ENCODE measurements at places on chromosomes 6 and 20.
A peak's percentile ranks its signal among the peaks of the same experiment; 100 is the strongest.

DNA sequence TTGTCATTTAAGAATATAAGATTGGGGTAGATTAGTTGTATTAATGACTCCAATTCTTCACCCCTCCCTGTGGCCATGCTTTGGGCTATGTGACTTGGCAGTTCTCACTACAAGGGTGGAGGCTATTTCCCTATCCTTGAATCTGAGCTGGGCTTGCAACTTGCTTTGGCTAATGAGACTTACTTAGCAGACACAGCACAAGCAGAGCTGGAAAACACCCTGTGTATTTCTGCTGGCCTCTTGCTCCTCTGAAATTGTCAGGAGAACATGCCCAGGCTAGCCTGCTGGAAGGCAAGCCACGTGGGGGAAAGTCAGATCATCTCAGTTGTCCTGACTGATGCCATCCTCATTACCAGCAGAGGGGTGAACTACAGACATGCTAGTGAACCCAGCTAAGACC lies 126.5 kb upstream of the HDGFL1 start:
- DNase-seq: no peak
- H3K4me1 ChIP-seq: no peaks in the 10 kb centered on the region
- no peaks in the 10 kb centered on the region for H3K36me3 ChIP-seq
- H3K4me3 ChIP-seq: no peak overlapping the region
- H3K27me3 ChIP-seq: no peaks in the 10 kb centered on the region

- no peak overlapping the region for H3K4me3 ChIP-seq
- H3K4me1 ChIP-seq: no peaks in the 10 kb centered on the region
- DNase-seq: no peak
- H3K36me3 ChIP-seq: no peaks in the 10 kb centered on the region
These were observed 393.6 kb downstream of the BTBD3 start for GRCh38 chr20:12311094-12311865.

- H3K36me3 ChIP-seq: no peaks in the 10 kb centered on the region
- no peak overlapping the region for H3K4me3 ChIP-seq
- no peaks in the 10 kb centered on the region for H3K4me1 ChIP-seq
- H3K27ac ChIP-seq: no peak overlapping the region
- peaks cover 16% of the 10 kb centered on the region for H3K27me3 ChIP-seq
These were observed 27.8 kb upstream of the SCRT2 start for GRCh38 chr20:703426-703825.

DNA sequence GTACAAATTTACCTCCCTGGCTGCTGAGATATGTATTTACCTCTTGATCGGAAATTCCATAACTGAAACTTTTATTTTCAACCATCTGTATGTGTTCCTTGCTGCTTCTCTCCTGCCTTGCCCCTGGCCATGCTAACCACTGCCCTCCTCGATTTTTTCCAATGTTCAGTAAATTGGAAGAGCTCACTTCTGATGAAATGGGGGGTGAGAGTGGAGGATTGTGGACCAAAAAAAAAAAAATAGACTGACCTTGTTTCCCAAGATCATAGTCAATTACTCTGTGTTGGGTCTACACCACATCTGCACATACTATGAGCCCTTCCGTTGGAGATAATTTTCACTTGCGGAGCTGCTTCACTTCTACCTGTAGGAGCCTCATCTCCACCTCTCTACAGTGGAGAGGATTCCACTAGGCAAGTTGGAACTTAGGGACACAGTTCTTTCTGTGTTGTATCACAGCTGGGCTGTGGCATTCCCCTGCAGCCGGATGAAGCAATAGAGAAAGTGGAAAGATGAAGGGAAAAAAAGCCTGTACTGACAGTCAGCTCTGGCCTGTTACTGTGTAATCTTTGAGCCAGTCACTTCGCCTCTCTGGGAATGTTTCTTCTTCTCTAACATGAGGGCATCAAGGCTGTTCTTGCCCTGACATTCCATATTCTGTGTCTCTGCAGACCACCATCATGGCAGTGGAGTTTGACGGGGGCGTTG lies 1.6 kb downstream of the PSMB9 start:
- peaks cover 39% of the 10 kb centered on the region for H3K36me3 ChIP-seq
- peaks cover 65% of the 10 kb centered on the region for H3K4me1 ChIP-seq
- no peak for DNase-seq
- H3K27ac ChIP-seq: peak overlapping the region; percentile 100

DNA sequence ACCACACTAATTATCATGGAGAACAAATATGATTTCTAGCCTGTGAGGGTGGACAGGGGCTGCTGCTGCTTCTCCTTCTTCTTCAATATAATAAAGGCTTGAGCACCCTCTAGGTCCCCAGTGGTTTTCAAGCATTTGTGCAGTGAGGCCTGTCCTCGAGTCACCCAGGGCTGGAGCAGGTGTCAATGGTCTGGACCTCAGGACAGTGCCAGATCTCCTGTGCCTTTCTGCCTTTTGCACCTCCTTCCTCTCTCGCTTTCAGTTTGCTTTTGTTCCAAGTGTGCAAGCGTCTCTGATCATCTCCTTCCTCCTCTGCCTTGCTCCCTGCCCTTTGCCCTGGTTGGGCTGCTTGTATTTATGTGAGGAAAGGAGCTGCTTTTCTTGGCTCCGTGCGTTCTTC lies 152.2 kb upstream of the SYNDIG1 start:
- H3K27ac ChIP-seq: peak overlapping the region; percentile 33
- H3K4me1 ChIP-seq: peaks cover 14% of the 10 kb centered on the region
- no peak for DNase-seq
- H3K27me3 ChIP-seq: peaks cover 1% of the 10 kb centered on the region
- H3K4me3 ChIP-seq: peak overlapping the region; percentile 48

GRCh38 chr20:22805219-22805618 lies 220.8 kb upstream of the FOXA2 start:
- H3K27ac ChIP-seq: no peak overlapping the region
- peaks cover 11% of the 10 kb centered on the region for H3K27me3 ChIP-seq
- no peaks in the 10 kb centered on the region for H3K4me1 ChIP-seq
- no peak for DNase-seq

DNA sequence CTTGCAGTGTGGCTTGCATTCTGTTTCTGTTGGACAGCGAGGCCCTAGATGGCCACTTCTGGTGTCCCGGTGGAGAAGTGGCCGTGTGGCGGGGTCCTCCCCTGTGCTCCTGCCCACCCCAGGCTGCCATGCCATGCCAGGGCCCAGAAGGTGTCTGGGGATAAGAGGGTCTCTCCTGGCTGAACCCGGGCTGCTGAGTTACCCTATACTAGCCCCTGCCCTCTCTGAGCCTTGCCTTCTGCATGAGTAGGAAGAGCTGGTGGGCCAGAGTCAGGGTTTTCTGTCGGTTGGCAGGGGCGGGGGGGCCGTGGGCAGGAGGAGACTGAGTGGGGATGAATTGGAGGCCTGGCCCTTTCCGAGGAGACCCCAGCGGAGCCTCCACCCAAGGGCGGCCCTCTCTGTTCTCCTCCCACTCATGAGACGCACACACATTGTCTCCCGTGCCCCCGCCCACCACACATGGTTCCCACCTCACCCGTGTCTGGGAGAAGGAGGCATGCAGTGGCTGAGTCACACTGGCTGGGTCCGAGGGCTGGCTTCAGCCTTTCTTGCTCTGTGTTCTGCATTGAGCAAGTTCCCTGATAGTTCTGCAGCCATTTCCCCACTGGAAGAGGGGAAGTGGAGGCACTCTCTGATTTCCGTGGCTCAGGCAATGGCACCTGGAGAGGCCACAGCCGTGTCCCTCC lies 24.6 kb downstream of the VSTM2L start:
- no peak for DNase-seq
- no peaks in the 10 kb centered on the region for H3K36me3 ChIP-seq
- H3K4me3 ChIP-seq: no peak overlapping the region
- H3K4me1 ChIP-seq: peaks cover 2% of the 10 kb centered on the region
- peaks cover 11% of the 10 kb centered on the region for H3K27me3 ChIP-seq

DNA sequence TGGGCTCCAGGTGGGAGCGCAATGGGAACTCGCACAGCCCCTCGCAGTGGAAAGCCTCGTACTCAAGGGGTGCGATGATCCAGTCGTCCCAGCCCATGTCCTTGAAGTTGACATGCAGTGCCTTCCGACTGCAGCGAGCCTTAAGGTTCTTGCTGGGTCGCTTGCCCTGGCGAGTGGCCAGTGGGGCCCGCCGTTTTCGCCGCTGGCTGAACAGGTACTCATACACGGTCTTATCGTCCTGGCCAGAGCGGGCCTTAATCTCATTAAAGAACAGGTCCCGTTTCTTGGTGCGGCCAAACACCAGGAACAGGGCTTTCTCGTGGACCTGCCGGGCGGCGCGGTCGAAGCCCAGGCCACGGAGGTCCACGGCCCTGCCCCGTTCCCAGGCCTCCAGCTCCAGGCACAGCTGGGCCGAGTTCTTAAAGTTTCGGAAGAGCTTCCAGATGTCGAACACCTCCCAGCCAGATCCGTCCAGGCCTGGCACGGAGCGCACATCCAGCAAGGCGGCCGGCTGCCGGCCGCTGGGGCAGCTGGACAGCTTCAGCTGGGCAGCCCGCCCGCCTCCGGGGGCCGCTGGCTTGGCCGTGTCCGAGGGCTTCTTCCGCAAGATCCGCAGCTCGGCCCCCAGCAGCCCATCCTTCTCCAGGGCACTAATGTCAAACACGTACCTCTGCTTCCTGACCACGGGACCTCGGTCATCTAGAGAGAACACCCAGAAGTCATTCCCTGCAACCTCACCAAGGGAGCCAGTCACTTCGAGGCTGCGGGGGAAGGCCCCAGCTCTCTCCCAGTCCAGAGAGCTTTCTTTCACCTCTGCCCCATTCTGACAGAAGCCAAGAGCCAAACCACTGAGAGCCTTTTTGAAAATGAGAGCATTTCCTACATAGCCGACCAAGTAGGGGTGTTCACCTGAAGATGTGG lies 3.7 kb downstream of the GDF5 start:
- peaks cover 8% of the 10 kb centered on the region for H3K4me1 ChIP-seq
- no peak overlapping the region for H3K27ac ChIP-seq
- H3K27me3 ChIP-seq: peaks cover 1% of the 10 kb centered on the region
- H3K4me3 ChIP-seq: no peak overlapping the region

GRCh38 chr20:18289306-18289705 lies 979 bp downstream of the ZNF133 start:
- H3K36me3 ChIP-seq: peaks cover 17% of the 10 kb centered on the region
- H3K4me1 ChIP-seq: peaks cover 35% of the 10 kb centered on the region
- no peak for DNase-seq

- DNase-seq: no peak
- H3K27ac ChIP-seq: no peak overlapping the region
- H3K4me3 ChIP-seq: no peak overlapping the region
- peaks cover 21% of the 10 kb centered on the region for H3K4me1 ChIP-seq
These were observed 45.7 kb downstream of the PREX1 start for GRCh38 chr20:48782053-48782452.

DNA sequence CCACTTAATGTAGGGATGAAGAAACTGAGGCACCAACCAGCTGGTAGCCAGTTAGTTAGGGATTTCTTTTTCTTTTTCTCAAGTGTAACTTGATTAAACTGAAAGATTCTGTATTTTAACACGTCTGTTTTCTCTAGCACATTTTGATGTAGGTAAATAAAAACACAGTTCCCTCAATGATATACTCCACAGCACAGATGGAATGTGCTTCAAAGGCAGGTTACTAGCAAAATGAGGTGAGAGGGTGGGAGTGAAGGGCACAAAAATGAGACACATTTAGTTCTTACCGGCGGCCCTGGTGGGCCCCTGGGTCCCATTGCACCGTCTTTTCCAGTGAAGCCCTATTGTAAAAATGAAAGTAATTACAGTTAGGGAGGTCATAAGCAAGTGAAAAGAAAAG lies 108.9 kb downstream of the COL12A1 start:
- H3K36me3 ChIP-seq: no peaks in the 10 kb centered on the region
- no peak overlapping the region for H3K27ac ChIP-seq
- DNase-seq: no peak
- no peaks in the 10 kb centered on the region for H3K27me3 ChIP-seq

- no peak for DNase-seq
- no peaks in the 10 kb centered on the region for H3K4me1 ChIP-seq
- H3K27ac ChIP-seq: no peak overlapping the region
These were observed 21.9 kb downstream of the MEP1A start for GRCh38 chr6:46815130-46815529.

DNA sequence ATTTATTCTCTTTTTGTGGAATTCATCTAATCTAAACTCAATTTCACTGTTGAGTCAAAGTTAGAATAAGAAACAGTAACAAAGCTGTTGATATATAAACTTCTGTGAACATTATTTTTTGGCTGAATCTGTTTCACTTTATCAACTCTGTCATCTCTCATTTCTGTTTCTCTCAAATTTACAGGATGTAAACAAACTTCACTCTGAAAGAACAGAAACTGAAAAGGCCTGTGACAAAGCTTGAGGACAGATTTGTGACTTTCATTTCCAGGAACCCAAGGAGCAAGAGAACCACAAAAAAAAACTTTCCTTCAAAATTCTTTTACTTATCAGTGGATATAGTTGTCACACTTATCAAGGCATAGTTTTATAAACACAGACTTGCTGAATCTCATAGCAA lies 447.9 kb upstream of the OPRM1 start:
- H3K36me3 ChIP-seq: no peaks in the 10 kb centered on the region
- no peak overlapping the region for H3K4me3 ChIP-seq
- peaks cover 5% of the 10 kb centered on the region for H3K27me3 ChIP-seq
- no peaks in the 10 kb centered on the region for H3K4me1 ChIP-seq
- DNase-seq: no peak
- H3K27ac ChIP-seq: no peak overlapping the region

DNA sequence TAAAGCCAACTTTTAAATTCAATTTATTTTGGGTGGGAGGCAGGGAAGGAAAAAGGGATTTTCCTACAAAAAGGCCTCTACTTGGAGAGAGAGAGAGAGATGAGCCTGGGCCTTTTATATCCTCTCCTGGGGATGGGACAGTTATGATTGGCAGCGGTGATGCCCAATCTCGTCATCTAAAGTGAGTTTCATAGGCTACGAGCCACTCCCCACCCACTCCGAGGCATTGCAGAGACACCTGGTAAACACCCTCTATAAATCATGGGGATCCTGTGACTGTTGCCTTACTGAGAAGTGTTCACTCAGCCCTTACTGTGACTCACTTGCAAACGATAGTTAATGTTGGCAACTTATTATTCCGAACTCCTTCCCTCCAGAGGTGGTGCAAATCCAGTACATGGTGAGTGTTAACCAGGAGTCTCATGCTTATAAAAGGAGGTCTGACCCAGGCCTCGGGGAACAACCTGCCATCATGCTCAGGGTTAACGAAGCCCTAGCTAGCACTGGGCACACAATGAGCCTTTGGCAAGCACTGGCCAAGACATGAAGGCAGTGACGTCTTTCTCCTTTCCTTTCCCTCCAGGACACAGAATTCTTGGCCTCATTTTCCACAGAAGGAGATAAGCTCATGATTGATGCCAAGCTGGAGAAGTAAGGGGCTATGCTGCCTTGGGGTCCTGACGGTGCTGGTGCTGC lies 20.5 kb downstream of the BPIFB4 start:
- H3K27ac ChIP-seq: no peak overlapping the region
- no peaks in the 10 kb centered on the region for H3K27me3 ChIP-seq
- peaks cover 2% of the 10 kb centered on the region for H3K4me1 ChIP-seq
- H3K4me3 ChIP-seq: no peak overlapping the region
- no peak for DNase-seq
- H3K36me3 ChIP-seq: no peaks in the 10 kb centered on the region

DNA sequence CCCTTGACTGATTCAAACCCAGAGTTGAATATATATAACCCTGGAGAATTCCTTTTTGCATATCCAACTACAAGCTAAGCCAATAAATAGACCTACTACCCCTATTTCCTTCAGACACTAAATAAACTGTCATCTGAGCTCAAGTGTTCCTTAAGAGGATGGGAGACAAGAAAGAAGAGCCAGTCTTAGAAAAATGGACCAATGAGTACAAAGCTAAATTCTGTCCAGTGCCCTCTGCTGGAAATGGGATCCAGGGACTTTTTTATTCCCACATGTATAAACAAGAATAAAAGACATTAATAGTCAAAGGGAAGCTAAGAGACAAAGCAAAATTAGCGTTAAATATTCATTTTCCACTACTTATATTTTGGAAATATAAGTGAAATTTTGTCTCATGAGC lies 4.8 kb downstream of the PPP1R10 start:
- H3K27ac ChIP-seq: peak overlapping the region; percentile 100
- peaks cover 84% of the 10 kb centered on the region for H3K4me1 ChIP-seq
- H3K4me3 ChIP-seq: no peak overlapping the region
- no peak for DNase-seq
